ENCODE measurements at places on chromosomes 4 and X. TPM values are rescaled to one million over a fixed set of nuclear protein-coding genes. Genes with fewer than 3 reads are reported as not detected.

The ZNF157 gene
- 0.38 TPM for polyA plus RNA-seq

The CCKAR gene
- polyA plus RNA-seq: not detected

The PABPC1L2A gene
- not detected for polyA plus RNA-seq

The MAOB gene
- 0.76 TPM for polyA plus RNA-seq

All from muscle of arm (tissue), 14 donors.